ENCODE measurements at places on chromosomes 7 and 10. TPM values are rescaled to one million over a fixed set of nuclear protein-coding genes. Genes with fewer than 3 reads are reported as not detected.
A peak's percentile ranks its signal among the peaks of the same experiment; 100 is the strongest.

DNA sequence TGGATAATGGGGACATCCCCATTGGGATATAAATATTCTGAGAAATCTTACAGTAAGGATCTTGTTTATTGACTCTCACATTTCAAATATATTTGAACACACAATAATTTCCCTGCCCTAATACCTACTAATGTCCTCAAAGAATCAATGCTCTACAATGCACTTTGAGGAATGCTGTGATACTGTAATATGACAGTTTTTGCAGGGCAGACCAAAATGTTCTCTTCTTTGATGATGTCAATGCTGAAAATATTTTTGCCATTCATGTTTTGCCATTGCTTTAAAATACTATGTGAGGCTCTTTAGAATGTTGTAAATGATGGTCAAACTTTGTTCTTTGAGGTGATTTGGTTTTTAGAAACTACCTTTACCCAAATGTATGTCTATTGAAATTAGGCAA lies 594.1 kb downstream of the INHBA start:
- DNase-seq, result no peak

DNA sequence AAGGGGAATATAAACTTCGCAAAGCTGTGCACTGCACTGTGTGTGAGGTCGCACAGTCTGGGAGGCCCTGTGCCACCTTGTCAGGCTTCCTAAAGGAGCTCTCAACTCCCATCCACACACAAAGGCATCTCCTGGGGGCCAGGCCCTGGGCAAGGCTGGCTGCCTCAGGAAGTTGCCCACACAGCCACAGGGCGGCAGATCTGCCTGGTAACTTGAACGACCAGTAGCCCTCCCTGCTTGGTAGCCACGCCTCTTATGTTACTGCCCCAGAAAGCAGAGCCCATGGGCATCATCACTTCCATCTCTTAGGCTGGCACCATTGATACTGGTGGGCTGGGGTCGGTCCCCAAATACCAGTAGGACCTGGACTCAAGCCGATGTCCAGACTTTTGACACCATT lies 82.8 kb downstream of the HECW1 start:
- no peak for DNase-seq

GRCh38 chr7:39880556-39880955 lies 69.5 kb upstream of the CDK13 start:
- no peak for DNase-seq

GRCh38 chr10:96129387-96130325 lies at the start of gene ZNF518A:
Gene ZNF518A (plus strand): TSS chr10:96130297. CDS start chr10:96156323, 26,026 bp downstream.
- DNase-seq, result peak; percentile 95

DNA sequence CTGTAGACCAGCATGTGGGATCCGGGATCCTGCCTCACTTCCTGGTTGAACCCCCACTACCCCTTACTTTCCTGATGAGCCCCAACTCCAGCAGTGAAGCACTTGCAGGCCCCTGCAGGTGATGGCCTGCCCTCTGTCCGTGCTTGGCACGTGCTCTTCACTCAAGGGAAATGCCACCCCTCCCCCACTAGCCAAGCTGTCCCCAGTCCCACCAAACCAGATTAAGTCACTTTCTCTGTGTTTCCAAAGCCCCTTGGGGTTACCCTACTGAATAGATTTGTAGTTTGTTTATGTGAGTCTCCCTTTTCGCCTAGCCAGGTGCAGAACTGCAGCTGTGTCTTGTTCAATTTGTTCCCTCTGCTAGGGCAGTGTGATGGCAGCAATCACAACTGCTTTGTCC lies 121.7 kb downstream of the WDFY4 start:
- DNase-seq, result no peak

DNA sequence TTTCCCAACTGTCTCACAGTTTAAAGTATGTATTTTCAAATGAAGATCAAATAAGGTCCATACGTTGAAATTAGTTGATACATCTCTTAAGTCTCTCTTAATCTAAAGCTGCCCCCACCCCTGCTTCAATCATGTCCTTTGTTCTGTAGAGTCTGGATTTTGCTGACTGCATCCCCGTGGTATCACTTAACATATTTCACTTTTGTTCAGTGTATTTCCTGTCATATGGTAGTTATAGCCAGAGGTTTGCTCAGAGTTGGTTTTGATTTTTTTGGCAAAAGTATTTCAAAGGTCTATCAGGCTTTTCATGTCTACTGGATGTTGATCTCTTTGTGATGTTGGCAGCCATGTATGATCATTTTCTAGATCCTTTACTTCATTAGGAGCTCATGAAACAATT lies 54.4 kb upstream of the ARID5B start:
- DNase-seq, result no peak

GRCh38 chr10:38146579-38147333 lies 52.6 kb downstream of the ZNF37A start:
- no peak for DNase-seq

DNA sequence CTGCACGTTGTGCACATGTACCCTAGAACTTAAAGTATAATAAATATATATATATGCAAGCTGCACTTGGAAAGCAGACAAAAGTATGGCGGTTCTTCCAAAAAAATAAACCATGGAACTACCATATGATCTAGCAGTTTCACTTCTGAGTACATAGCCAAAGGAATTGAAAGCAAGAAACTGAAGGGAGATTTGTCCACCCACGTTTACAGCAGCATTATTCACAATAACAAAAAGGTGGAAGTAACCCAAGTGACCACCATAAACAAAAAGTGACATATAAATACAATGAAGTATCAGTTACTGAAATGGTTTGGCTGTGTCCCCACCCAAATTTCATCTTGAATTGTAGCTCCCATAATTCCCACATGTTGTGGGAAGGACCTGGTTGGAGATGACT lies 525.3 kb upstream of the CELF2 start:
- DNase-seq, result no peak

- DNase-seq, result no peak
These were observed 19.2 kb downstream of the SMNDC1 start for GRCh38 chr10:110285501-110285900.

DNA sequence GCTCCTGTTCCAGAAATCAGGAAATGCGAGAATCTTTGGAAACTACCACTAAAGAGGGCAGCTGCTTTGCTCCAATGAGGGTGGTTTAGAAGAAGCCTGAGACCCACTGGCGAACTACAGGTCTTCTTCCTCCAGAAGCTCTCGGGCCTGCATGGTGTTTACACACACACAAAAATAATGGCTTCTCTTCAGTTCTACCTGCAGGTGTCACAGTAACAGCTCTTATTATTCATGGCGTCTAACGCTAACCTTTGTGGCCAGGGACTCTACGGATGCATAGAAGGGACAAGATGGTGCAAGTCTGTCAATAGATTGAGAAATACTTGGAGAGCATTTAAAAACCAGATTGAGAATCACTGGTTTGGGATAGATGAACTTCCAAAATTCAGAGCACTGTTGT lies 22.4 kb downstream of the GPR141 start:
- no peak for DNase-seq

- DNase-seq, result no peak
These were observed 2.9 kb downstream of the MACROH2A2 start for GRCh38 chr10:70055550-70055949.

DNA sequence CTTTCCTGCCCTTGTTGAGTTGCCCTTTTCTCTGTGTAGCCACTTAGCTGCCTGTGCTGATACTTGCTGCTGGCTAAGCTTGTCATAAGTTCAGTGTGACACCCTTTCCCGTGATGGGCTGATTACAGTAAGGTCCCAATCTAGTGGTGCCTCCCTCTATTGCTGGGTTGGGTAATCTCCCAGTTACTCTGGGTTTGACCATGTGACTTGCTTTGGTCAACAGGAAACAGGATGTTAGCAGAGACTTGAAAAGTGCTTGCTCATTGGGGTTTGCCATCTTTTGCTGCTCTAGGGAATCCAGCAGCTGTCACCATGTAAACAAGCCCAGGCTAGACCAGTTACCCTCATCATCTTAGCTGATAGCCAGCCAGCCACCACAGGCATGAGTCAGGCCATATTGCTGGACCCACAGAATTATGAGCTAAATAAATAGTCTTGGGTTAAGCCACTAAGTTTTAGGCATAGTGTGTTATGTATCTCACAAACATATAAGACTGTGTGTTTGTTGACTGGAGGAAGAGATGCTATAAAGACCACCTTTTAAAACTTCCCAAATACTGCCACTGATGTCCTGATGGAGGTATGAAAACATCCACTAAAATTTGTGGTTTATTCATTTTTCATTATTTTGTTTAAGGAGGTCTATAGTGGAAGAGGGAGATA lies 4.0 kb upstream of the LEP start:
- no peak for DNase-seq

- DNase-seq, result no peak
These were observed 513.0 kb upstream of the AKR1E2 start for GRCh38 chr10:4313051-4313450.

GRCh38 chr10:124650820-124651401 lies 93.3 kb downstream of the FAM53B start:
- DNase-seq, result peak; percentile 26

DNA sequence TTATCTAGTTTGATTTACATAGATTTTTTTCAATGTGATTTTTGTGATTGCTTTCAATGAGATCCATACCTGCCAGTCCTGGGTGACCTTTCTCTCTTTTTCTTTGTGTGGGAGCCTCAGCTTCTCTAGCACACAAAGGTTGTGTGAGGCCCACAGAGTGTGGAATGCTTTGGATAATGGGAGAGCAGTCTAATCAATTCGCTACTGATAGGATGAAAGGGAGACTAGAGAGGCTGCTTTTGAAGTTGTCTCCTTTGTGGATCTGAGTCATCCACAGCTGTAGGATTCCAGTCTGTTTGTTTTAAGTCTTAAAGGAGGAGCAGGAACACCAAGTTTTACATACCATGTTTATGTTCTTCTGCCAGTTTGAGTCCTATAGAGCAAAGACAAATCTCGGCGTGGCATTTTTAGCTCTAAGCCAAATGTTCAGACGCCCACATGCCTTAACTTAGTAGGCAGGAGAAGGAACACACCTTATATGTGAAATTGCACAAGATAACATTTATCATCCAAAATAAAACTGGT lies 330.0 kb downstream of the ARL4A start:
- DNase-seq, result no peak

DNA sequence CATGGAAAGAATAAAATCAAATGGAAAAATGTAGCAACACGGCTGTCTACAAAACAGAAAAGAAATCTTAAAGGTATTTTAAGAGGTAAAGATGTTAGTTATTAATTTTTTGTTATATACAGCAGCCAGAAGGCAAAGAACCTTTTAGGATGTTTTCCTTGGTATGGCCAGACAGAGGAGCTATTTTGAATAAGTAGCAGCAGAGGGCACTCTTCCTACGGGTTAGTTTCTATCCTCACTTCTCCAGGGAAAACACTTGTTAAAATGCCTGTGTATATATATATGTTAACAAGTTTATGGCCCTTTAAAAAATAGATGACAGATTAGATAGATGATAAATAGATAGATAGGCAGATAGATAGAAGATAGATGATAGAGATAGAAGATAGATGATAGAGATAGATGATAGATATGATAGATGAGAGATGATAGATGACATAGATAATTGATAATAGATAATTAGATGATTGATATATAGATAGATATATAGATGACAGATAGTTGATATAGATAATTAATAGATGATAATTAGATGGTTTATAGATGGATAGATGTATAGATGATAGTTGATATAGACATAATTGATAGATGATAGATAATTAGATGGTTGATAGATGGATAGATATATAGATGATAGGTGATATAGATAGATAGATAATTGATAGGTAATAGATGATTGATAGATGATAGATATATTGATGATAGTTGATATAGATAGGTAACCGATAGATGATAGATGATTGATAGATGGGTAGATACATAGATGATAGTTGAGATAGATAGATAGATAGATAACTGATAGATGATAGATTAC lies 57.8 kb upstream of the WIPF3 start:
- DNase-seq, result no peak

- DNase-seq, result no peak
These were observed 11.2 kb upstream of the SLC35B4 start for GRCh38 chr7:134327896-134328295.

DNA sequence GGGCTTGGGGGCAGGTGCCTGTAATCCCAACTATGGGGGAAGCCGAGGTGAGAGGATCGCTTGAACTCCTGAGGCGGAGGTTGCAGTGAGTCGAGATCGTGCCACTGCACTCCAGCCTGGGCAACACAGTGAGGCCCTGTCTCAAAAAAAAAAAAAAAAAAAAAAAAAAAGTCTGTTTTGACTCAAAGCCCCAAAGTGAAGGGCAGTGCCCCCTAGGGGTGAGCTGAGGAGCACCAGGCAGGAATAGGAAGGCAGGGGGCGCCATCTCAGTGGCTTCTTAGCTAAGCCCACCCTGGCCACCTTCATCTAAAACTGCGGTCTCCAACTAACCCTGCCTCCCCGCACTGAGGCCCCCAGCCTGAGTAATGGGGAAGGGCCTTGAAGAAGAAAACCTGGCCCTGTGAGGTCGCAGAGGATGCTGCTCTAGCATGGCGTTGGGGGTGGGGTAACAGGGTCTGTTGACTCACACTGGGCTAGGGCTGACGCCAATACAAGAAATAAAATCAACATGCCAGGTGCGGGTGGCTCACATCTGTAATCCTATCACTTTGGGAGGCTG lies 9.8 kb downstream of the PODXL start:
- no peak for DNase-seq

- DNase-seq, result no peak
These were observed 3.8 kb downstream of the HTR5A start for GRCh38 chr7:155073922-155074321.

- no peak for DNase-seq
These were observed 200.1 kb downstream of the SLC25A13 start for GRCh38 chr7:96121752-96122151.

GRCh38 chr10:27319752-27320431 lies 79.3 kb upstream of the ACBD5 start:
- DNase-seq, result peak; percentile 60

DNA sequence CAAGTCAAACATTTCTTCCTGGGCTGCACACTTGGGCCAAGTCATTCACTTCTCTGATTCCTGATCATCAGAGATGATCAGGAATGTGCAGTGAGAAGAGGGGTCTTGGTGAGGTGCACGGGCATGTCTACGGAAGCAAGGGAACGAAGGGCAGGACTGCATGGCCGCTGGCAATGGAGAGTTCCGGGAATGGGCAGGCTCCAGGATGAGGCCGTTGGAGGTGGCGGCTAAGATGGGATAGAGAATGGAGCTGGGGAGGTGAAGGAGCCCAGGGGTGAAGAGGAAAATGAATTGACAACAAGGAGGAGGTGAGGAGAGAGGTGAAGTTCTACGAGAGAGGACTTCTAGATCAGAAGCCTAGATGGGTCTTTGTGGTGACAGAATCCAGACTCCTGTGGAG lies 260.0 kb downstream of the GRID1 start:
- no peak for DNase-seq

Gene LRIT1
- not detected for total RNA-seq

Gene DPCD
- total RNA-seq, result 21.9 TPM

Gene AZGP1
- 70.9 TPM for total RNA-seq

Gene ACHE
- 0.40 TPM for total RNA-seq

Gene CNPY1
- not detected for total RNA-seq

Gene PRKCQ
- 0.12 TPM for total RNA-seq

Gene MMRN2
- 31.3 TPM for total RNA-seq

Gene HOXA9
- not detected for total RNA-seq

Gene STEAP1B
- 0.69 TPM for total RNA-seq

All from left ventricle myocardium superior (tissue), 1 donor.